ENCODE measurements at places on chromosomes 5 and 9. TPM values are rescaled to one million over a fixed set of nuclear protein-coding genes. Genes with fewer than 3 reads are reported as not detected.

Gene OTP
- not detected for total RNA-seq

Gene SLC2A6
- 15.5 TPM for total RNA-seq

Gene OLFM1
- total RNA-seq: not detected

Gene PCDHGC5
- 1.1 TPM for total RNA-seq

Gene ACOT12
- not detected for total RNA-seq
